ENCODE measurements at places on chromosomes 7 and 10. TPM values are rescaled to one million over a fixed set of nuclear protein-coding genes. Genes with fewer than 3 reads are reported as not detected.

The MOGAT3 gene
- not detected for total RNA-seq

The DDC gene
- 1.9 TPM for total RNA-seq

The NEUROD6 gene
- total RNA-seq: not detected

The SLC35B4 gene
- 34.9 TPM for total RNA-seq

The SPRN gene
- 0.25 TPM for total RNA-seq

The C10orf88 gene
- total RNA-seq: 8.7 TPM

Data from A549 treated with CORT108297 at 1 μM for 4 hours (cell line).